ENCODE measurements at places on chromosomes 11 and 22.
A peak's percentile ranks its signal among the peaks of the same experiment; 100 is the strongest.

- peak; percentile 50 for DNase-seq
Observed at GRCh38 chr11:35103366-35104208, 35.4 kb upstream of the CD44 start.

DNA sequence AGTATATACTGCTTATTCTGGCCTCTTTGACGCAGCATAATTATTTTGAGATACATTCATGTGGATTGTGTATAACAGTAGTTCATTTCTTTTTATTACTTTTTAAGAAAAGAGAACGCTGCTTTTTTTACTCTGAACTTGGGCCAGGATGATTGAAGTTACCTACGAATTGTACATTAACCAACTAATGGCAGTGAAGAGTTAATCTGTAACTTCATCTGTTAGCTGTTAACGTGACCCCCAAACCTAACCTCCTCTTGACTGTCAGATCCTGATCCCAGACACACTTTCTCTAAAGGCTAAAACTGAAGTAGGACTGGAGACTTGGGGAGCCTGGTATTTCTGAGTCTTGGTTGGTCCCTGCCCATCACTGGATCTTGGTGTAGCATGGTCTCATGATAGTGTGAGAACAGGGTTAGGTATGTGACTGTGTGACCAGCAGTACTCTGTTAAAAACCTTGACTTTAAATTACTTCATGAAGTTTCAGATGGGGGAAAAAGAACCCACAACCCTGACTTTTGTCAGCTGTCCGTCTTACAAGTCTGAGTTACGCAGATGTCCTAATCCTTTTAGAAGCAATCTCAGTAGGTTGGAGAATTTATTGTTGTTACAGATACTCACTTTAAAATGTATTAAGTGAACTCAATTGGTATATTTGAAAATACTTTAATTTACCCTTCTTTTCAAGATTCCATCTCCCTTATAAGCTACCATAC, 39.4 kb downstream of the C22orf31 start:
- no peak for DNase-seq

GRCh38 chr11:72491001-72491400, 56.7 kb upstream of the CLPB start:
- peak; percentile 58 for DNase-seq

DNA sequence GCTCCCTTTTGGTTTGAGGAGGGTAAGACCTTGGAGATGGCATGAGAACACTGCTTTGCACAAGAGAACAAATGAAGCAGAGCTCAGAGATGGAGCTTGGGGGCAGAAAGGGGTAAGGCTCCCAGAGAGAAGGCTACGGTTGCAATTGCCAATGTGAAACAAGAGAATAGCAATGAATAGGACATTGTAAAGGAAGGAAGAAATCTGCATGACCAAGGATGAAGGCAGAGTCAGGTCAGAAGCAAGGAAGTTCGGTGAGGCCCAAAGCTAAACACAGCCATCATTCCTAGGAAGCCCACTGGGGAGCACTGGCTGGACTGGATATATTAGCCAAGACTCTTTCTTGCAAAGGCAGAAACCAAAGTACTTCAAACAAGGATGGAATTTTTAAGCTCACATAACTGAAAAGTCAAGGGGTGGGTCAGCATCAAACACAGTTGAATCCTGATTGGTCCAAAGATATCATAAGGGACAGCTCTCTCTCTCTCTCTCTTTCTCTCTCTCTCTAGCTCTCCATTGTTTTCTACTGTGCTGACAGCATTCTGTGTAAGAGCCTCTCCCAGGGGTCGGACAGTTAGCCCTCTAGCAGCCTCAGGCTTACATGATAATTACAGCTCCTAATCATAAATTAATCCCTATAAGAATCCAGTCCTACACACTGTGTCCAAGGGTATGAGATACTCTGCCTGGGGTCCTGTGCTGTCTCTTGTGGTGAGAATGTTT, 484.3 kb downstream of the SOX6 start:
- DNase-seq = no peak

GRCh38 chr22:48660790-48661740, 1166.6 kb downstream of the BRD1 start:
- peak; percentile 63 for DNase-seq

DNA sequence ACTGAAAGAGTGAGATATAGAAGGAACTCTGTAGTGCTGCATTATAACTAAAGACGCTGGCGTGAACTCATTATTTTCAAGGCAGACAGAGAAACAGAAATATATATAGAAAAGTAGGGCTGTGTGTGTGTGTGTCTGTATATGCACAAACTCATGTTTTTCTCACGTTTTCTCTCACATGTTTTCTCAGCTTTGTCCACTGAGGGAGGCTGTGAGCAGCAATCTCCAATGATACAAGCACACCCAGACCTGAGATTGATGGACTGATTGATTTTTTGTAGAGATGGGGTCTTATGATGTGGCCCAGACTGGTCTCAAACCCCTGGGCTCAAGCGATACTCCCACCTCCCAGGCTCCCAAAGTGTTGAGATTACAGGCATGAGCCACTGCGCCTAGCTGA, 122.5 kb downstream of the SERGEF start:
- no peak for DNase-seq

GRCh38 chr11:128236506-128237498, 350.6 kb downstream of the ETS1 start:
- no peak for DNase-seq

GRCh38 chr22:29128891-29129807, 56.3 kb downstream of the KREMEN1 start:
- no peak for DNase-seq

DNA sequence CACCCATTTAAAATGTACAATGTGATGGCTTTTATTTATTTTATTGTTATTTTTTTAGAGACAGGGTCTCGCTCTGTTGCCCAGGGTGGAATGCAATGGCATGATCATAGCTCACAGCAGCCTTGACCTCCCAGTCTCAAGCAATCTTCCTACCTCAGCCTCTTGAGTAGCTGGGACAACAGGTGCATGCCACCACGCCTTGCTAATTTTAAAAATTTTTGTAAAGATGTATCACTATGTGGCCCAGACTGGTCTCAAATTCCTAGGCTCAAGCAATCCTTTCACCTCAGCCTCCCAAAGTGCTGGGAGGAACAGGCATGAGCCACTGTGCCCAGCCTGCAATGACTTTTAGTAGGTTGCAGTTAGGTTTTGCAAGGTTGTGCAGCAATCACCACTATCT, 14.3 kb downstream of the CLDN5 start:
- no peak for DNase-seq

DNA sequence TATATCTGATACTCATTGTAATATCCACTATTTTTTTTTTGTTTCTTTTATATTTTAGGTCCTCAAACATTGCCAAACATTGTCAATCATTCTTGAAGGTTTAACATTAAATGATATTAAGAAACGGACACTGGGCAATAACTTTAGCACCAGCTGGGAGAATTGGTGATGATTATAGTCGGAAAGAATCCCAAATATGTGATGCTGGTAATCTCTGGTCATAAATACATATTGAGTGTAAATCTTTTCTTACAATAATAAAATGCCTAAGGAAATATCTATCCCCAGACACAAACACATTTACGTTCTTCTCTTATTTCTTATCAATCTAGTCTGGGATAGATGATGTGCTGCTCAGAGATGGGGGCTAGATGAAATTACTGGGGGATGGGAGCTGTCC, 25.2 kb downstream of the OR51E2 start:
- DNase-seq = no peak

GRCh38 chr11:67275606-67276409, 9.5 kb downstream of the GRK2 start:
- no peak for DNase-seq
